Activated CD8-positive, alpha-beta T cell treated with anti-CD3 and anti-CD28 coated beads, Interleukin-2, amount 10 ng/mL, durations not matched to agents 7 days and 5 days (primary cell): ENCODE measurements at places on chromosomes 5 and 9. TPM values are rescaled to one million over a fixed set of nuclear protein-coding genes. Genes with fewer than 3 reads are reported as not detected.

DNA sequence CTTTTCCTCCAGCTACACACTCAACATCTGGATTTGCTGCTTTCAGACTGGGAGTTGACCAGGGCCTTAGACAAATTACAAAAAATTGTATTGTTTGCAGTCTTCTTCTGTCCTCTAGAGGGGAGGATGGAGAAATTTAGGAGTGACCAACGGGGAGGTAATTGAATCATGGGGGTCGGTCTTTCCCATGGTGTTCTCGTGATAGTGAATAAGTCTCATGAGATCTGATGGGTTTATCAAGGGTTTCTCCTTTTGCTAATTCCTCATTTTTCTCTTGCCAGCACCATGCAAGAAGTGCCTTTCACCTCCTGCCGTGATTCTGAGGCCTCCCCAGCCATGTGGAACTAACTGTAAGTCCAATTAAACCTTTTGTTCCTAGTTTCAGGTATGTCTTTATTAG is 4.2 kb downstream of the IFNA8 start:
- H3K4me3 ChIP-seq = no peak overlapping the region
- no peaks in the 10 kb centered on the region for H3K36me3 ChIP-seq
- DNase-seq = no peak
- H3K4me1 ChIP-seq = peaks cover 5% of the 10 kb centered on the region
- no peak overlapping the region for H3K27ac ChIP-seq
- peaks cover 21% of the 10 kb centered on the region for H3K27me3 ChIP-seq

- no peak overlapping the region for H3K4me3 ChIP-seq
- no peaks in the 10 kb centered on the region for H3K4me1 ChIP-seq
- H3K27ac ChIP-seq = no peak overlapping the region
- no peak for DNase-seq
- H3K36me3 ChIP-seq = no peaks in the 10 kb centered on the region
Measured at GRCh38 chr9:121917375-121918335, 175.5 kb downstream of the TTLL11 start.

The MAMDC2 gene
- not detected for total RNA-seq

The LPAR1 gene
- not detected for total RNA-seq

The SPATA31A3 gene
- not detected for total RNA-seq

The SLC12A7 gene
- total RNA-seq = 111 TPM
